ENCODE measurements at places on chromosomes 6 and 20.
A peak's percentile ranks its signal among the peaks of the same experiment; 100 is the strongest.

- no peak for DNase-seq
Observed at GRCh38 chr6:71040043-71040442, 83.2 kb upstream of the B3GAT2 start.

DNA sequence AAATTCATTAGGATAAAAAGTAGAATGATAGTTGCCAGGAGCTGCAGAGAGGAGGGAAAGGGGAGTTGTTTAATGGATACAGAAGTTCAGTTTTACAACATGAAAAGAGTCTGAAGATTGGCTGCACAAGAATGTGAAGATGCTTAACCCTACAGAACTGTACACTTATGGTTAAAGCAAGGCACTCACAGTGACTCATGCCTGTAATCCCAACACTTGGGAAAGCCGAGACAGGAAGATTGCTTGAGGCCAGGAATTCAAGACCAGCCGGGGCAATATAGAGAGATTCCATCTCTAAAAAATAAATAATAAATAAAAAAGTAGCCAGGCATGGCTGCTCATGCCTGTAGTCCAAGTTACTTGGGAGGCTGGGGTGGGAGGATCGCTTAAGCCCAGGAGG lies 174.0 kb downstream of the TASP1 start:
- DNase-seq = no peak

DNA sequence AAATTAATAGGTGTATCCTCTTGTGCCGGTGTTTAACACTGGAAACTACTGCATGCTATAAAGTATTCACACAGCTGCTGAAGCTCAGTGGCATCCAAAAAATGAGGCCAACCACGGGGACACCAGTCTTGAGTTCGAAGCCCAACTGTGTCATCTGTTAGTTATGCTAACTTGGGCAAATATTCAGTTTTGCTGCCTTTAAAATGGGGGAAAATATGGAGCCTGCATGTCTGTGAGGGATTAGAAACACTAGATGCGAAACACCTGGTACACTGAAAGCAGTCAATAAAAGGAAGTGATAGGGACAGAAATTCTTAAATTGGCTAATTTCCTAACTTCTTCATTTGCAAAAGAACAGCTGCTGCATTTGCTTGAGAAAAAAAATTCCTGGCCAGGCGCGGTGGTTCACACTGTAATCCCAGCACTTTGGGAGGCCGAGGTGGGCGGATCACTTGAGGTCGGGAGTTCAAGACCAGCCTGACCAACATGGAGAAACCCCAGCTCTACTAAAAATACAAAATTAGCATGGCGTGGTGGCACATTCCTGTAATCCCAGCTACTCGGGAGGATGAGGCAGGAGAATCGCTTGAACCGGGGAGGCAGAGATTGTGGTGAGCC lies 36.6 kb upstream of the MLIP start:
- DNase-seq = no peak

- DNase-seq = peak; percentile 78
Observed at GRCh38 chr6:30344868-30345671, at the start of gene RPP21. Gene RPP21 (plus strand): TSS chr6:30345156. CDS start chr6:30345172, 16 bp downstream.

- no peak for DNase-seq
Observed at GRCh38 chr6:152474354-152474753, 162.8 kb downstream of the SYNE1 start.

GRCh38 chr6:107670792-107671199 lies 153.3 kb downstream of the SCML4 start:
- no peak for DNase-seq

GRCh38 chr20:4740774-4741431 lies 19.2 kb downstream of the PRND start:
- no peak for DNase-seq

DNA sequence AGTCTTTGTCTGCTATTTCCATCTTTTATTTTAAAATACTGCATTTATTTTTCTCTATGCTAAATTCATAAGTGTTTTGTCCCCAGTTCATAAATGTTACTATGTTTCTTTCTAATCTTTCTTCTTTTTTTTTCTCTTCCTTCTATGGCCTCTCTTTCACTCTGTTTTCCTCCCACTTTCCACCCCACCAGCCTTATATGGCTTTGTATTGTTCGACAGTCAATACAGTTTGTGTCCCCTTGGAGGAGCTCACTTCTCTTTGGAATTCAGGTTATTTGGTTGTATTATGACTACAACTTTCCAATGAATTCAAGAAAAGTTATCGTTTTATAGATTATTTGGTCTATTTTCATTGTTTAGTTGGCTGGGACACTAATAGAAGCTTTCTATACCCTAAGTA lies 393.5 kb downstream of the NKAIN2 start:
- DNase-seq = no peak

DNA sequence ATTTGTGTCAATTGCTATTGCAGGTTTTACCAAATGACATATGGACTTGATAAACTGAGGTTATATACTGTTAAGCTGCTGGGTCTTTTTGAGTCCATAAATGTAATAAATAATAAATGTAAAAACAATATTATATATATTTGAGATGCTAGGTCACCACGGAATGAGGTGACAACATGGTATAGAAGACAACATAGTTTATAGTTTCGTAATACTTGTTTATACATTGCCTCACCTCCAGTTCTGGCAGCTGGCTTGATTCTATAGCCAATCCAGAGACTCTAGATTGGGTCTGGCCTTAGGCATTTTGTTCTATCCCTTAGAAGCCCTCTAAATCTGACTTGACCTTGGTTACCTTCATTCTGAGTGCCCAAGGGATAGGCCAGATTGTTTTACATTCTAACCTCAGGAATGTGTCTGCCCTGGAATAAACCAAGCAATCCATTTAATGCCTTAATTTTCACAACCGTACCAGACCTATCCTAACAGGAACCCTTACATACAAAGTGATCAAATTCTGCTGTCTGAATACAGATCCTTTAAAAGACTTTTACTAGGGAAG lies 61.5 kb upstream of the STXBP5 start:
- no peak for DNase-seq

- no peak for DNase-seq
Observed at GRCh38 chr20:13423472-13424173, 202.5 kb downstream of the ISM1 start.

- DNase-seq = no peak
Observed at GRCh38 chr20:23153696-23154341, 67.7 kb upstream of the CD93 start.

- DNase-seq = no peak
Observed at GRCh38 chr6:113623129-113623528, 234.0 kb upstream of the MARCKS start.

DNA sequence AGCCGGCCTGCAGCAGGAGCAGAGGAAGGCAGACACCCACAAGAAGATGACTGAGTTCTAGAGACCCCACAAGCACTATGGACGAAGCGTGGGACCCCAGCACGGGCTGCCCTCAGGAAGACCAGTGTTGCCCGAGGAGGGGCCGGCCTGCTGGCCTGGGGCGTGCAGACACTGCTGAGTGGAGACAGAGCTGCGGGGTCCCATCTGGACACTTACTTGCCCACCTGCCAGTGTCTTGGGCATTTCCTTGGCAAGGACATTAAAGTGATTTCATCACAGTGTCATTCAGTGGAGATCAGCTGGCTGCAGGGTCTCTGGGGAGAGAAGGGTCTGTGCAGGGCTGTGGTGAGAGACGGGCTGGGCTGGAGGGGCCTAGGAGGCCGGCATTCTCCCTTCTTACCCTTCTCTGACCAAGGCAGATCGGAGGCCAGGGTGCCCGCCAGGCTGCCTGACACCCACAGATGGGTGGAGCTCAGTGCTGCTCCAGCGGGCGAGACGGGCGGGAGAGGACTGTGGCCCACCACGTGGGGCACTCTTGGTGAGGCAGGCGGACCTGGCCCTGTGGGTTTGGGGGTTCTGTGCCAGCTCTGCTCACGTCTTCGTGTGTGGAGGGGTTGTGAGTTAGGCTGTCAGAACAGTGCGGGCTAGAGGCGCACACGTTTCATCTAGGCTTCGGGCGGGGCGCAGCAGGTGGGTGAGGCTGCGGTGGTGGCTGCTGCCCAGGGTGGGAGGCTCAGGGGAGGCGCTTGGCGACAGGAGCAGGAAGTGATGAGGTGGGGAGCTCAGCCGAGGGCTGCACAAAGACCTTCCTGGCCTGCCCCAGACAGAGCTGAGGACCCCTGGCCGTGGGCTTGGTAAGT lies at the start of gene LIME1:
TSS of gene LIME1 (plus strand) at position 806 of the 860 bp plus-strand sequence. CDS start 886 bp downstream, outside the sequence.
- DNase-seq = no peak

DNA sequence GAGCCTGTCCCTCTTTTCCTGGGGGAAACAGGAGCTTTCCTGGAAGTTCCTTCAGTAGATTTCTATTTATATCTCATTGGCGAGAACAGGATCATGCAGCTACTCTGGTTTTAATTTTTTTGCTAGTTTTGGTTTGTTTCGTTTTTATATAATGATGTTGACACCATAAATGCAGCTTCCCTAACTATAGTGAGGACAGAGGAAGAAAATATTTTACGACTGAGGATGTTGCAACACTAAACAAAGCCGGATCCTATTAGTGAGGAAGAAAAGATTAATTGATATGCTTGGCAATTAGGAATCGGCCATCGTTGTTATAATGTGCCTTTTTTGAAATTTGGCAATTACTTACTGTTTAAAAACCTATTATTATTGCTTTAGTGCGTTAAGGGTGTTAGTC lies 16.6 kb downstream of the KDM1B start:
- no peak for DNase-seq

DNA sequence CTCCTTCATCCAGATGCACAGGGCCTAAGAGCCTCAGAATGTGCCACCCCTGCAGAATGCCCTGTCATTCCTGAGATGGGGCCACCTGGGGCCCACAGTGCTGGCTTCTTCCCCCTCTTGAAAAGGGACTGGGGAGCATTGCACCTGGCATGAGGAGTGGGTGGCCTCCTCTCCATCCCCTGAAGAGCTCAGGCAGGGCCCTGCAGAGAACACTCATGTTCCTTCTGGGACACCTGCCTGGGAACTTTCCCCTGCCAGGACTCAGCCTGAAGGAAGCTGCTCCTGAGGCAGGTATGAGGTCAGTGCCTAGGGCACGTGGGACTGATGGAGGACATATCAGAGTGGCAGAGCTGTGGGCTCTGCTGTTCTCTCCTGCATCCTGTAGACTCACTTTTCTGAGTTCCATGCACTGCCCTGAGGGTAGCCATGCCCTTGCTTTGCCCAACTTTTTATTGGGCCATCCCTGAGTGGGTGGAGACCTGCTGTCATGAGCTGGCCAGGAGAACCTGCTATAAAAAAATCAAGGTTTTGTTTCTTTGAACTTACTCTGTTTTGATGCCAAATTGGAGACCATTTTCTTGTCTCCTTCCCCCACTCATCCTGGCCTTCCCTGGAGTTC lies 19.5 kb downstream of the CCDC167 start:
- DNase-seq = no peak

DNA sequence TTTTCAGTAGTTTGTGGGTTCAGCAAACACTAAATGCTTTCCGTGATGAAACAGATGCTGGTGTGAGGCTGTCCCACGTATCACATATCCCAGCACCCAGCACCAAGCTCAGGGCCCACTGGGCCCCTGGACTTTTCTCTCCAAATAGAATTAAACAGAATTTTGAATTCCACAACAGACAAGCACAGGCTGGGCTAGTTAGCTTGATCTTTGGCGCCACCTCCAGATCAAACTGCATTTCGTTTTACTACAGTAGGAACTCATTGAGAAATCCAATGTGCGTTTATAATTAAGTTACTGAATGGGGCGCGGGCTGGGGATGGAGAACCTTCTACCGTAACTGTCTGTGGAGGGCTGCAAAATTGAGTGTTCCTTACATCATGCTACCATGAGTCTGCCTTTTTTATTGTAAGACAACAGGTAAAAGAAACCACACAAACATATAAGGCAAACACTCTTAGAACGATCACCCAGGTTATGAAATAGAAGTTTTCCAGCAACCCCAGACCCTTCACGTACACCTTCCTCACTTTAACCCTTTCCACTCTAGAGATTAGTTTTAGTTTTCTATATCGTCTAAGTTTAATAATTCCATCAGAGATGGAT lies 107.8 kb downstream of the ZFP64 start:
- peak; percentile 67 for DNase-seq

DNA sequence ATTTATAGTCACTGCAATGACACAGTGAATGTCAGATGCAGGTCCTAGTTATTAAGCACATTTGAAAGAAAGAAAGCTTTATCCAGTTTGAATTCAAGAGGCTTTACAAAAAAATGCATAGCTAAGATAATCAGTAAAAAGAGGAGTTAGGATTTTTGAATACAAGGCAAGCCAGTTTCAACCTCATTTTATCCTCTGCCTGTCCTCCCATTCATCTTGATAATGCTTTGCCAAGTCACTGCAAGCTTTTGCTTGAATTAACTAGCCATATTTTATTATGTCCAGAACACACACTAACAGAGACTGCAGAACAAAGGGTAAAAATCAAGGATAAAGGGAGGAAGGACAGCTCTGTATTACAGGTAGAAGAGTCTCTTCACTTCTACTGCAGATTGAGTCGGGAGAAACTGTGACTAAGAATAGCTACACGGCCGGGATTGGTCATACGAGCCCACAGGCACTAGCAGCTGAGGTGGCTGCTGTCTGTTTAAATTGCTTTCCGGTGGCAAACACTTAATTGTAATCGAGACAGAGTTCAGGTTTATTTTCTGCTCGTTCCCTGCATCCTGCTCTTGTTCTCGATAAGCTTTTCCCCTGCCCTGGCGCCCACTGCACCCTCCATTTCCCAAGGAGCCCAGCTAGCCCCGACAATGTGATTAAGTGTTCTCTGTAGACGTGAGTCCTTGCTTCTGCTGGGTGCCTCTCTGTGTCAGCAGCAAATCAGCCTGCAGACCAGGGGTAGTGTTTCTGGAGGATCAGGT lies 30.5 kb upstream of the AKAP12 start:
- DNase-seq = no peak

GRCh38 chr20:60206259-60206658 lies 248.0 kb downstream of the CDH26 start:
- peak; percentile 42 for DNase-seq

DNA sequence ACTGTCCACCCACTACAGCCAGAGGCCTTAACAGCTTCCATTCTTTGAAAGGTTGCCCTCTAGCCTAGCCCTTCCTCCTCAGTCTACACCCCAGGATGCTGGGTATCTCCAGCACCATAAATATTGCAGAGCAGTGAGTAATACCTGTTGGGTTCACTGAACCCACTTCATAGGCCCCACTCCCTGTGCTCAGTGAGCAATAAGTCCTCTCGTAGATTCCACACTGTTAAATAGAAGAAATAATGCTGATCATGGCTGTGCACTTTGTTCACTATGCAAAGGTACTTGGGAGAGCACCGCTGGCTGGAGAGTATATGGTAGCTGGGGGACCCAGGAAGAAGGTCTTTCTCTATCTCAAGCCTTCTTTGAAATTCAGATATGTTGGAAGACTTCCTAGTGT lies 87.3 kb downstream of the RSPH3 start:
- DNase-seq = no peak

DNA sequence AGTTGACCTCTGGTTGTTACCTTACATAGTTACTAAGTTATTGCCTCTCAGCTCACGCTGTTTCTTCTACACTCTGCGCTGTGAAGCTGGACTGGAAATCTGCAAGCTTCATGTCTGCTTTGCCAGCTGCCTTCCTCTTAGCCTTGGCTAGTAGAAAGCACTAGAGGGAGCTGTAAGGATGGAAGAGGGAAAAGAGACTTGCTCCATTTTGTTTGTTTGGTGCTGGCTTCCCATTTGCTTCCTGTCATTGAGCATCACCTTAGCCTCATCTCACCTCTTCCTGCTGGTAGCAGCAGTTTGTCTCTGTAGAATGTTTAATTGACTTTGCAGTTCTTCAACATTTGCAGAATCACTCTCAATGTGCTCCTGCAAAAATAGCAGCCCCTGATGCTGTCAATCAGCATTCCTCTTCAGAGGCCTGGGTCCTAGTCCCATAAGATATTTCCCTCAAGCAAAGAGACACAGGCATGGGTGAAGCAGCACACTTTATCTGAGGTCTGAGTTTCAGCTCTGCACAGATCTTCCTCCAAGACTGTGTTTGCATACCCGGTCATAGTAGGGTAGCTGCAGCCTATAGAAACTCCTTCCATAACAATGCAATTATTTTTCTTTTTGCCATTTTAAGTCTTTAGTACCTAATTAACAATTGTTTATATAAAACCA lies 302.2 kb upstream of the EPHA7 start:
- DNase-seq = no peak
